Motor neuron (in vitro differentiated cells): ENCODE measurements at places on chromosomes 3 and 15.

- ATAC-seq: no peak
These were observed 172.7 kb downstream of the ZBTB20 start for GRCh38 chr3:114974387-114974786.

GRCh38 chr15:74800559-74801094 lies 12.0 kb upstream of the LMAN1L start:
- ATAC-seq: peak; percentile 12

GRCh38 chr3:33636125-33636850 lies 81.8 kb downstream of the CLASP2 start:
- no peak for ATAC-seq

- ATAC-seq: peak; percentile 60
These were observed 113.2 kb upstream of the TJP1 start for GRCh38 chr15:29935296-29936004.

- ATAC-seq: no peak
These were observed 72.4 kb downstream of the CHDH start for GRCh38 chr3:53773611-53774368.

- ATAC-seq: no peak
These were observed 68.4 kb downstream of the CLDN11 start for GRCh38 chr3:170487031-170487430.

GRCh38 chr3:23867400-23867799 lies 49.4 kb downstream of the NKIRAS1 start:
- no peak for ATAC-seq

GRCh38 chr15:84643838-84644237 lies 10.2 kb downstream of the WDR73 start:
- no peak for ATAC-seq

DNA sequence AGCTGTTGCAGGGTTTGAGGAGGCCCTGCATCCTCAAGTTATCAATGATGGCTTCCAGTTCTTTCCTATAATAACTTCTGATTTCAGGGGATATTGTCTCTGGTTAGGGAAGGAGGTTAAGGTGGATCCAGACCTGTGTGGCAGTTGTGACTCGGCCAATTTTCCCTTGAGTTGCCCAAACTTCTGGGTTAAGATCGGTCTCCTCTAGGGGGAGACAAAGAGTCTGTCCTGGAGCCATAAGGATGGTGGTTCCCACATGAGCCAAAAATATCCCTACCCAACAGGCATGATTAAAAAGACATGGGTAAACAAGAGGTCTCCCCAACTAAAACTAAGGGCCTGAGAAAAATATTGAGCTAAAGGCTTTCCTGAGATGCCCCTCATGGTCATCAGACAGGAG lies 227.5 kb upstream of the MDFIC2 start:
- no peak for ATAC-seq

DNA sequence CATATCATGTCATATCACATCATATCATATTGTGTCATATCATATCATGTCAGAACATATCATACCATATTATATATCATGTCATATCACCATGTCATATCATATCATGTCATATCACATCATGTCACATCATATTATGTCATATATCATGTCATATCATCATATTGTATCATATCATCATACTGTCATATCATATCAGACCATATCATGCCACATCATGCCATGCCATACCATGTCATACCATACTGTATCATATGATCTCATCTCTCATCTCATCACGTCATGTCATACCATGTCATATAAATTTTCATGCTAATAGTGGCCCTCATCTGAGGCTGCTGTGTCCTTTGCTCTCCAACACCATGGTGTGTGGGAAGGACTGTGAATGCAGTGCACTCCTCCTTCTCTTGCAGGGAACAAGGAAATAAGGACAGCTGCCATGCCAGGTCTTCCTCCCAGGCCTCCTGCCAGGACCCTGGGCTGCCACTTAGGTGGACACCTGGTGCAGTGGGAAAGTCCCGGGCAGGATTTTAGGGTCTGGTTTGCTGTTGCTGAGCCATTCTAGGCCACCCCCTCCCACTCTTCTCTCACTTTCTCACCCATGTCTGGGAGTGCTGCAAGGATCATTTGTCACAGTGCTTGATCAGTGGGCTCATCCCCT lies 72.4 kb upstream of the TRPM1 start:
- no peak for ATAC-seq

DNA sequence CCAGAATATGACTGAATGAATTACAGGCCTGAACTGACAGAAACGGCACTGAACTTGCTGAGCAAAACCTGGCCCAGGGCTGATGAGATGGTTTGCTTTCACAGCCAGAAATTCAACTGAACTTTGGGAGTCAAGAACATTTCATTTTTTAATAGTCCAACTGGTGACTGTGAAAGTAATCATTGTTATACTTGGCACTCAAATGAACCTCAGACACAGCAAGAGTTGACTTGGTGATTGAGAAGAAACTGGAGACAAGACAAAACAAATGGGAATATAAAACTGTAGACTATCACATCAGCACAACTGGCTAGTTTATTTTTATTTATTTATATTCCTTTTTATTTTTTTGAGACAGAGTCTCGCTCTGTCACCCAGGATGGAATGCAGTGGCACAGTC lies 858.9 kb upstream of the CFAP20DC start:
- no peak for ATAC-seq
